Suprapubic skin (tissue), 4 donors: ENCODE measurements at places on chromosomes 5 and 9.

- DNase-seq = no peak
Observed at GRCh38 chr5:68883436-68883835, 210.4 kb upstream of the SLC30A5 start.

- no peak for DNase-seq
Observed at GRCh38 chr5:60436518-60436917, 263.4 kb downstream of the DEPDC1B start.

DNA sequence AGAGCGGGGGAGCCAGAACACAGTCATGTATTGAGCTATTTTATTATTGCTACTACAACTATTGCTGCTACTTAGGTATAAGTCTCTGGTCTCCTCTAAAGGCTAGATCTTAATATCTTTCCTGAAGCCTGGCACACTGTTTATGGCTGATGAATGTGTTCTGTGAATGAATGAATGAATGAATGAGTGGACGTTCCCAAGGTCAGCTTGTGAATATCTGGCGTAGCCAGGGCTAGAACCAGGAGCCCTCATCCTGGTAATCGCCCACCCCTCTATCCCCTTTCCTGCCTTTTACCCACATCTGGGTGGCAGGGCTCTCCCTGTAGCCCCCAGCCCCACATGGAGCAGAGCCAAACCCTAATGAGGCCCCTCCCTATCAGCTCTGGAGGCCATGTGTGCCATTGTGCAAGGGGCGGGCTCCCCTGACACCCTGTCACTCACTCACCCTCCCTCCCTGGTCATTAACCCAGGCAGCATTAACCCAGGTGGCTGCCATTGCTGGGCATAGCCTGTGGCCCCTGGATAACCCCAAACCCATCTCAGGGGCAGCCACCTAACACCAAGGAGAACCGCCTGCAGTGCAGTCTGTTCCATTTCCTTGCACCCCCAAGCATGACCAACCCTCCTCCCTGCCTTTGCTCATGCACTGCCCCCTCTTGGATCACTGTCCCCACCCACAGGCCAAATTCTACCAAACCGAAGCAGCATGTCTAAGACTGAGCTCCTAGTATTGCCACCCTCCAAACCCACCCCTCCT lies 2.0 kb upstream of the AKNA start:
- DNase-seq = no peak

DNA sequence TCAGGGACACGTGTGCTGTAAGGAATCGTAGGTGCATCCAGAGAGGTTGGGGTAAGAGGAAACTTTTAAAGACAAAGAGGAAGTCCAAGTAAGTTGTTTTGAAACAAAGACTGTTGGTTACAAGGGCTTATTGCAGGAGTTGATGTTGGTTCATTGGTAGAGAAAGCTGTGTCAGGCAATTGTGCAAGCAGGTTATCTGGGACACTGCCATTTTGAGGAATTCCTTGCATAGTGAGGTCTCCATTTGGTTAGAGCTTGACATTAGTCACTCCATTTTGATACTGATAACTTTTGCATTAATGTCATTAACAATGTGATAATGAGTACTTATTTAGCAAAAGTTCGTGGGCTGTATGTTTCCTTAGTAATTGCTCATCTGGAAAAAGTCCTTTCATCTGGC lies 24.9 kb downstream of the CNOT6 start:
- no peak for DNase-seq

GRCh38 chr9:109886617-109887016 lies 106.6 kb downstream of the PALM2AKAP2 start:
- no peak for DNase-seq

GRCh38 chr5:131513780-131514179 lies 121.2 kb downstream of the RAPGEF6 start:
- no peak for DNase-seq

DNA sequence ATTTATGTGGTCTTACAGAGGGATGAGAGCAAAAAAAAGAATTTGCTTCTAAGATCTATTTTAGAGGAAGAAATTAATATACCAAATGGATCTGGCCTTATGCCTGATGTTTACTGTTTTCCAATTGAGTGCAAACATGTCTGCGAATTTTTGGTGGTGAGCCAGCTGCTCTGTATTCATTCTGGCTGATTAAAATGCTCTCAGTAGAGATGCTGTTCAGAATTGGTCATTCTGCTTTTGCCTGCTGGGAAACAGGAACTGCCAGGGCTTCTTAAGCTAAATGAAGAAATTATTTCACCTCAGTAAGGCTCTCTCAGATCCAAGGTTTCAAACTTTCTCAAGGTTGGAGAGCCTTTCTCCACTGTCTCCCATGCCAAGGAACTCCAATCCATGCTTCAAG lies 132.0 kb upstream of the SV2C start:
- no peak for DNase-seq

GRCh38 chr5:167565189-167565954 lies 726.1 kb upstream of the WWC1 start:
- DNase-seq = no peak

GRCh38 chr5:68457285-68457684 lies 241.7 kb downstream of the PIK3R1 start:
- DNase-seq = no peak

- no peak for DNase-seq
Observed at GRCh38 chr9:2677915-2678889, 39.1 kb upstream of the KCNV2 start.

DNA sequence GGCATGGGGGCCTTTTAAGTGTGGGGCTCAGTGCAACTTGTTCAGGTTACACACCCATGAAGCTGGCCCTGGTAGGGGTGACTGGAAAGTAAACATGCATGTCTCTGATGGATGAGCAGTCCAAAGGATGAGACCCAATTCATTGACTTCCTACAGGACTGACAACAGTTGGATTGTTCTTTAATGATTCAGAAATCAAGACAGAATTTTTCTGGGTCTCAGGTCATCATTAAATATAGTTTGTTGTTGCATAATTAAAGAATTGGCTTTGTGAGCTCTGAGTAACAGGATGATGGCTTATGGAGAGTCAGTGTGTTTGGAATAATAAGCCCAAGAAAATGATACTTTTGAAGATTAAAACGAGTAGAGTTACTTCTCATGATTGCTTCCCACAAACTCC lies 604.2 kb upstream of the CLINT1 start:
- DNase-seq = no peak

DNA sequence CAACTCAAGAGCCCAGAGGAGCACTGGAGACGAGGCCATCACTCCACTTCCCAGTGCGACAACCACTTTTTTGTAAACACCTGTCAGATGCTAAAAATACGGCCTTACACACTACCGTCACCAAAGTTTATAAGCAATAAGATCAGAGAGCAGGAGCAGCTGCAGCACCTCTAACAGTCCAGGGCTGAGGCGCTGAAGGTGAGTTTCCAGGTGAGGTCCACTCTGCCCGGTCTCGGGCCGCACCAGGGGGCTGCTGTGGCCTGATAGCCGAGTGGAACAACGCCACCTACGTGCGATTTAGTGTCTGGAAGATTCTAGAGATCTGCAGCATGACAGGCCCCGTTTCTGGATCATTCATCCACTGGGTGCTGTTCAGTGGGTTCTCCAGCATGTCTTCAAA lies 25.8 kb upstream of the CAMSAP1 start:
- no peak for DNase-seq

DNA sequence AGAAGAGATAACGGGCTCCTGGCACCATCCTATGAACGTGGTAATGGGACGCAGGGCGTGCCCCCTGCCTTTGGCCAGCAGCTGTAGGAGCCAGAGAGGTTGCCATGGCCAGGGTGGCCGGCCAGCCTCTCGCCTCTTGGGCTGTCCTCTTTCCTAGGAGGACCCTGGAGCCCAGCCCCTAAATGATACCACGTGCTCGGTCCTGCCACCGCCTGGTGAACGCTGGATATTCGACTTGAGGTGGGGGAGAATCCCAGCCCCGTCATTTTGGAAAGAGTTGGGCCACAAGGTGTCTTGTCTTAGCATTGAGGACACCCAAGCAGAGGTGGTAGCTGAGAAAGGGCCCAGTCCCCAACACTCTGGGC lies 391 bp upstream of the NRG2 start:
- peak; percentile 56 for DNase-seq
